Brain (organoid and tissue), 16 donors: ENCODE measurements at places on chromosomes 1 and 21.

- peak; percentile 17 for DNase-seq
Observed at GRCh38 chr1:183180634-183181056, 5.4 kb upstream of the LAMC2 start.

DNA sequence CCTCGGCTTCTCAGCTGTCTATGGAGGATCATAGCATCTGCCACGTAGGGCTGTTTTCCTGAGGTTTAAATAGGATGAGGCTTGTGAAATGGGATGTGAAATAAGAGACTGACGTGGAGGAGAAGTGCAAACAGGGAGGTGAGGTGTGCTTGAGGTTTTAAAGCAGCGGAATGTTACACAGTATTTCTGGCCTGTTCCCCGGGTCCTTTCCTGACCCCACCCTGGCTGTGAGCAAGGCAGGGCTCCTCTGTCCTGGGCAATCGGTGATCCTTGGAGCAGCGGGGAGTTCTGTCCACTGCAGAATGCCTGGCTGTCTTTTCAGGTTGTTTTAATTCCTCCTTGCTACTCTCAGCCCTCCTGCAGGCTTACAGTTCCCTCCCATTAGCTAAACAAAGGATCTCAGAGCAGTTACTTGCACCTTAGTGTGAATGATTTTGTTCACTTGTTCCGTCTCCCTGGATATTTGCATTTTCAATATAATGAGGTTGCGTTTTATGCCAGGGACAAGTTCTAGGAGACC lies 38.6 kb downstream of the LHX4 start:
- DNase-seq = no peak

GRCh38 chr1:218890451-218890850 lies 283.2 kb upstream of the LYPLAL1 start:
- DNase-seq = no peak

DNA sequence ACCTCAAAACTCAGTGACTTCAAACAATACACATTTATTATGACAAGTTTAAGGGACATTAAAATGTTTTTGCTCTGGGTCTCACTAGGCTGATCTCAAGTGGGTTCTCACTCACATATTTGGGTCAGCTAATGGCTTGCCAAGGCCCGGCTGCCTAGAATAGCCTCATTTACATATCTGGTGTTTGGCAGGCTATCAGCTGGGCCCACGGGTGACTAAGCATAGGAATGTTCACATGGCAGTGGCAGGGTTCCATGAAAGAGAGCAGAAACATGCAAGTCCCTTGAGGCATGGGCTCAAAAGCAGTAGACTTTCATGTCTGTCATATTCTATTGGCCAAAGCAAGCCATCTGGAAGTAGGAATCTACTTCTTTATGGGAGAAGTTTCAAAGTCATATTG lies 492.6 kb downstream of the KCNT2 start:
- peak; percentile 11 for DNase-seq

DNA sequence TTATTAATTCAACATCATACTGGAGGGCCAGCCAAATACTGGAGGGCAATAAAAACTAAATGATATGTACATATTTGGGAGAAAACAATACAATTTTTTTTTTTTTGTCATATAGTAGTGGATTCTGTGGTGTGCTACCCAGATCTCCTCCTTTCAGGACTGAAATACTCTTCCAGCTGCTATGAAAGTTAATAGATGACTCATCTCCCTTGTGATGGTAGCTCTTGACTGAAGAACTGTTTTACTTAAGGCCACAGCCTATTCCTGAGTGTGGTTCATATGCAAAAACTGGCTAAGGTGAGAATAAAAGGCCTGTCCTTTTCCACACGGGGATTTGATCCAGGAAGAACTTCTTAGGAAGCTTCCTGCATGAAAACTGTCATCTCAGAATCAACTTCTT lies 307.9 kb downstream of the HLX start:
- DNase-seq = no peak

GRCh38 chr1:100265562-100265930 lies 470 bp upstream of the RTCA start:
- DNase-seq = no peak

- no peak for DNase-seq
Observed at GRCh38 chr1:91513706-91514105, 13.1 kb downstream of the CDC7 start.

GRCh38 chr21:35402061-35402460 lies 353.0 kb upstream of the RUNX1 start:
- no peak for DNase-seq

DNA sequence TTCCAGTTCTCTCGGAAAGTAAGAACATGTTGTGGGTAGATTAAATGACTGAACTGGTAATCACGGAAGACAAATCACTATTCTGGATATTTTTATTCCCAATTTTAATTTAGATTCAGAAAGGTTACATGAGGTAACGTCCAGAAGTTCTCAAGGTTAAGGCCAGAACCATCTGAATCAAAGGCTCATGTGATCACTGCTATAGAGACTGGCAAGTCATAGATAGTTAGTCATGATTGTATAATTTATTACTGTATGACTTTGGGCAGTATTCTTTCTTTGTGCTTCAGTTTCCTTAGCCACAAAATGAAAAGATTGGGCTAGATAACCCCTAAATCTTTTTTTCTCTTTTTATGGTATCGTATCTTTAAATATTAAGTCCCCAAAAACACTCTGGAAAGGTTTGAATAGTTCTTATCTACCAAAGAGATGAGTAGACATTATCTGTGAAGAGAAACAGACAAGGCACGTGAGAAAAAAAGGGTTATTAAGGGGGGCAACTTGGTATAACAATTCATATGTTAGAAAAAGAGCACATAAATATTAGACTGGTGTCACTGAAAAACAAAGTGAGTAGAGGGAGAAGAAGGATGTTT lies 241.0 kb downstream of the PTPRC start:
- DNase-seq = no peak

- DNase-seq = no peak
Observed at GRCh38 chr1:77265180-77265579, 16.6 kb upstream of the AK5 start.

GRCh38 chr1:59903141-59903754 lies 23.3 kb downstream of the CYP2J2 start:
- peak; percentile 33 for DNase-seq

DNA sequence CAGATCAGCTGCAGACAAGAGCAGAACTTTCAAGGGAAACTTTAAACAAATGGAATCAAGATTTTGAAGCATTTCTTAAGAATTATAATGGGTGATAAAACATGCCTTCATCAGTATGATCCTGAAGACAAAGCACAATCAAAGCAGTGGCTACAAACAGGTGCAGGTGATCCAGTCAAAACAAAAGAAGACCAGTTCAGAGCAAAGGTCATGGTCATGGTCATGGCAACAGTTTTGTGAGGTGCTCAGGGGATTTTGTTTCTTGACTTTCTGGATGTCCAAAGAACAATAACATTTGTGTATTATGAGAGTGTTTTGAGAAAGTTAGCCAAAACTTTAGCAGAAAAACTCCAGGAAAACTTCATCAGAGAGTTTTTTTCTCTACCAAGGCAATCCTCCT lies 681.7 kb upstream of the PTBP2 start:
- no peak for DNase-seq

- no peak for DNase-seq
Observed at GRCh38 chr1:30385246-30385995, 338.0 kb downstream of the MATN1 start.

GRCh38 chr1:89041119-89041641 lies 18.5 kb upstream of the GBP3 start:
- no peak for DNase-seq

DNA sequence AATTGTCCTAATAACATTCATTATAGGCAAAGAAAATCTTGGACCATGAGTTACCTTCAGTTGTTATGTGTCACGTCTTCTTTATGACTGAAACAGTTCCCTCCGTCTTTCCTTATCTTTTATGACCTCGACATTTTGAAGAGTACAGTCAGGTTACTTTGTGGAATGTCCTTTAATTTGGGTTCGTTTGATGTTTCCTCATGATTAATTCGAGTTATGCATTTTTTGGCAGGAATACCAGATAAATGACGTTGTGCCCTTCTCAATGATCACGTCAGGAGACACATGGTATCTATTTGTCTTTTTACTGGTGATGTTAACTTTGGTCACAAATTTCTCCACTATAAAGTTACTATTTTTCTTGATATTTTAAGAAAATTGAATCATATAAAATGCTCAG lies 17.3 kb upstream of the KLF17 start:
- no peak for DNase-seq

GRCh38 chr1:247482747-247483146 lies 24.8 kb upstream of the OR2B11 start:
- no peak for DNase-seq

DNA sequence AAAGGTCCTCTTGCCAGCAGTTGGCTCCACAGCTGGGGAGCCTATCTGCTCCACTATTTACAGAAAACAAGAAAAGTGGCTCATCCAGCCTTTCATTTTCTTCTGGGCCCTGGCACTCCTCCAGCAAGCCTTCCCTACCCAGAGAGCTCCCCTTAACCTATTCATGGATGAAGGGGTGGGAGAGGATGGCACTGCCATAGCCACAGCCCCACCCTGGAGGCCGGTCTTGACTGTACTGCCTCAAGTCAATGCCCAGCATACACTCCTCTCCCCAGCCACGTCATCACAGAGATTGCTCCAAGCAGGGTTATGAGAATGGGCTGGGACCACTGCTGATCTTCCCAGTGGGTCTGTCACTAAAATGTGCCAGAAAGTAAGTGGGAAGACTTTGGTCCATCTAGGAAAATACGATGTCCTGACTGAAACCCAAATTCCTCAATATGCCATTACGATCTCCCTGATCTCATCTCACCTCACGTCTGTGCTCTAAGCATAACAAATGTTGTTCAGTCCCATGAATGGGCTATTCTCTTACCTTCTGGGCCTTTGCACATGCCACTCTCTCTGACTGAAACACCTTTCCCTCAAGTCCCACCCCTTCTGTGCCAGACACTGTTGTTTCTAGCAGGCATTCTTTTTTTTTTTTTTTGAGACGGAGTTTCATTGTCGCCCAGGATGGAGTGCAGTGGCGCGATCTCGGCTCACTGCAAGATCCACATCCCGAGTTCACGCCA lies 21.4 kb upstream of the PTAFR start:
- no peak for DNase-seq

- DNase-seq = peak; percentile 76
Observed at GRCh38 chr1:10514490-10515235, 39.9 kb downstream of the PEX14 start.

- DNase-seq = no peak
Observed at GRCh38 chr1:89757532-89757931, 63.3 kb upstream of the LRRC8D start.

- DNase-seq = no peak
Observed at GRCh38 chr1:31013187-31013864, 52.2 kb downstream of the PUM1 start.

- DNase-seq = peak; percentile 11
Observed at GRCh38 chr1:100266741-100267140, 725 bp downstream of the RTCA start.

DNA sequence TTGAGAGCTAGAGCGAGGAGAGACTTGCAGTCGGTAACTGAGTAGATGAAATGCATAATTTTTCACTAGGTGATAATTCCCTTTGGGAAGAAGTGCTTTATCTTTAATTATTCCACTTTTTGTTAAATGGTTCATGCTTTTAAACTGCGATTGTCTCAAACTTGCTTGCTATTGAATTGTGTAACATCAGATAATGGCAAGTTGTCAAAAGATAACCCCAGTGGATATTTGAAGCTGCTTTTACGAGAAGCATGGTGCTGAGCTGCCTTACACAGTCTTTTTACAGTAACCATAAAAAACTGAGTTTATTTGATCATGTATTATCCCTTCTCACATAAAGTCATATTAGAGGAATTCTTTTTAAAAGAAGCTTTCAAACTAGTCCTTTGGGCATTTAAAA lies 30.2 kb downstream of the TMEM50B start:
- DNase-seq = no peak

GRCh38 chr1:18198260-18198659 lies 90.7 kb downstream of the IGSF21 start:
- no peak for DNase-seq
